Activated T-helper 1 cell treated with anti-CD3 and anti-CD28 coated beads, Interleukin-2, amount 50 U/mL, for 16 hours (primary cell): ENCODE measurements at places on chromosomes 4 and X.

DNA sequence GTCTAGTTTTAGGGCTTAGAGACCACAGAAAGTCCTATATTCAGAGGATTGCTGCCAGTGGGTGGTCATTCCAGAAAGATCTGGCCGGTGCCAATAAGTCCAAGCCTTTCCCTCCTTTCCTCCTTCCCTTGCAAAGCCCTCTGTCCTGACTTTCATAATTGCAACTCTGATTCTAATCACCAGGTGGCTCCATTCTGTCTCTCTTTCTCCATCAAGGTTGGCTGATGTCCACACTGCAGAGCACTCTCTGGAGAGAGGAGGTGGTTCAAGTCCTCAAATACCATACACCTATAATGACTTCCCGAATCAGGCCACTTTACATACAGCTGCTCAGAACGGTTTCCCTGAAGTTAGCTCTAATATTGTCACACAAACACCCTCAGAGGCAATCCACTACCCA, 22.4 kb upstream of the ARMCX4 start:
- no peak for DNase-seq

- no peak for DNase-seq
Measured at GRCh38 chr4:185573651-185574199, 38.4 kb upstream of the PDLIM3 start.

DNA sequence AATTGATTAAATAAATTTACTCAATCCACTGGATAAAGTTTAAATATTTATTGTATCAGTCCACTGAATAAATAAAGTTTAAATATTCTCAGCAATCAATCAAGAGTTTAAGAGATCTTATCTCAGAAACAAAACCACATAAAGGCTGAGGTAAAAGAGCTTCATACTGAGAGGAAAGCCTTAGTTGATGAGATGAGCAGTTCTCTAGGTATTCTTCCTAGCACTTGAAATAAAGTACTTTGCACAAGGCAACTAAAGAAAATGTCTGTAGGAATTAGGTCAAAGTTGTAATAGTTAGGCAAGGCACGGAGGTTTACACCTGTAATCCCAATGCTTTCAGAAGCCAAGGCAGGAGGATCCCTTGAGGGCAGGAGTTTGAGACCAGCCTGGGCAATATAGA, 63.5 kb downstream of the UCHL1 start:
- DNase-seq = no peak

DNA sequence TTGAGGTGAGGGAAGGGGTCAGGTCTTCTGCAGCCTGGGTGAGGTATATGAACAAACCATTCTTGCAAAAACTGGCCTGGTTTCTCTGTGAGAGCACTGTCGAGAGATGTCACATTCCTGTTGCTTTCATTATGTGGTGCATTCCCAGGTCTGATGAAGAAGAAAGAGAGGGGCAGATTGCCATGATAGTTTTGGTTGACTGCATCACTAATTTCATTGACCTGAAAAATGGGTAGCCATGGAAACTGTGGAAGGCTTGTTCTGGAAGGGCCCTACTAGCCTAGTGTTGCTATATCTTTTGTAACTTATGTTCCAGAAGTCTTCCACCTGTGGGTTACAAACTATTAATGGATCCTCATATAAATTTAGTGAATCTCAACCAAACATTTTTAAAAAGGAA, 32.9 kb upstream of the CYBB start:
- no peak for DNase-seq

DNA sequence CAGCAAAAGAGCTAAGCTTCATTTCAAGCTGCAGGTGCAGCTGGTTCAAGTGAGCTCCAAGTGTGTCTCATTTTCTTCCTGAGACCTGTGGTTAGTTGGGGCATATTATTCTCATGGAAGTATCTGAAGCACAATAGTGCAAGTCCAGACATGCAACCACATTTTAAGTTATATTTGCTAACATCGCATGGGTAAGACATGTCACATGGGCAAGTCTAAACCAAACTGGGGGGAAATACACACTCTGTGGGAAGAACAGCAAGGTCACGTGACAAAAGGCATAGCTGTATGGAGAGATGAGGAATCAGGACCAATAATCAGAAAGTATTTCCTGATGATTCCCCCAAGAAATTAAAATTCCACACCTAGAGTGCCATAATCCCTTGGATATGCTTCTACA, 94.9 kb upstream of the NDP start:
- DNase-seq = no peak

DNA sequence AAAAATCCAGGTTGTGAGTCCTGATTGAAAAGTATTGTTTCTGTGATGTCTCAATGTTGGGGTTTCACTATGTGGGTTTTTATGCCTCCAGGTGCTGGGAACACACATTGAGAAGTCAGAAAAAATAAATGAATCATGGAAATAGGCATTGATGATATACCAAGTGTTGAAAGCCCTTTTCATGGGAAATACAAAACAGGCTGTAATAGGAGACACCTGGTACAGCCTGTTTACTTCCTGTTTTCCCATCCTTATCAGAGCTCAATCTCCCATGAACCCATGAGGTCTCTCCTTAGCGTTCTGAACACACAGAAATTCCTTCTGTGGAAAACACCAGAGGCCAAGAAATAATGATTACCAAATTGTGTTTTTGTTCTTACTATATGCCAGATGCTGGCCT, 106.3 kb upstream of the BOD1L1 start:
- DNase-seq = no peak

- DNase-seq = no peak
Measured at GRCh38 chr4:99817309-99817890, 773 bp downstream of the DAPP1 start.

- no peak for DNase-seq
Measured at GRCh38 chrX:80512924-80513323, 92.7 kb downstream of the TENT5D start.

- DNase-seq = no peak
Measured at GRCh38 chr4:177051473-177052060, 258.1 kb upstream of the NEIL3 start.

- DNase-seq = no peak
Measured at GRCh38 chr4:151583157-151583914, 174.4 kb downstream of the FHIP1A start.

- no peak for DNase-seq
Measured at GRCh38 chr4:168737806-168738172, 240.9 kb downstream of the PALLD start.

- no peak for DNase-seq
Measured at GRCh38 chrX:82230013-82230412, 1028.1 kb downstream of the SH3BGRL start.

GRCh38 chr4:5224340-5224739, 173.1 kb downstream of the STK32B start:
- DNase-seq = no peak
